Tongue (tissue), 3 donors: ENCODE measurements at places on chromosomes 1 and 21. TPM values are rescaled to one million over a fixed set of nuclear protein-coding genes. Genes with fewer than 3 reads are reported as not detected.

DNA sequence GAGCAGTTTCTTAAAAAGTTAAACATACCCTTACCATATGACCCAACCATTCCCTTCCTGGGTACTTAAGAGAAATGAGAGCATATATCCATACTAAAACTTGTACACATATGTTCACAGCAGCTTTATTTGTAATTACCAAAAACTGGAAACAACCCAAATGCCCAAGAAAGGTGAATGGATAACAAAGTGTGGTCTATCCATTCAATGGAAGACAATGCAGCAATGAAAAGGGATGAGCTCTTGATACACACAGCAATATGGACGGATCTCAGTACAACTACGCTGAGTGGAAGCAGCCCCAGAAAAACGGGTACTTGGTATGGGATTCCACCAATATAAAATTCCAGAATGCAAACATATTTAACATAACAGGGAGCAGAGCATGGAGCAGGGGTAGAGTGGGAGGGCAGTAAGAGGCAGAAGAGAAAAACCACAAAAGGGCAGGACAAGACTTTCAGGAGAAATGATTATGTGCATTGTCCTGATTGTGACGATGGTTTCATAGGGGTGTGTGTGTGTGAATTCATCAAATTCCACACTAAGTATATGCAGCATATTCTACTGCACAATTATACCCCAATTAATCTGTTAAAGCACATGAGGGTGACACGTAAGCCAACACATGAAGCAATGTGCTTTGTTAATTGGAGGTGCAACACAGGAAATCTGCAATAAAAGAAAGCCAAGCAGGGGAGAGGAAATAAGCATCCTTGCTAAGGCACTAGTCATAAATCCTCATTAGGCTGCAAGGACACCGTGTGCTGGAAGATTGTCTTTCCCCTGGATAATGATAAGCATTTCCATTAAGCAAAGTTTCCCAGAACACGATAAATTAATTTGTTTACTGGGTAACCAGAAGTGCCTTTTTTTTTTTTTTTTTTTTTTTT is 113.1 kb upstream of the KRTAP19-8 start:
- no peak for DNase-seq

- no peak for DNase-seq
These were observed 6.0 kb upstream of the CITED4 start for GRCh38 chr1:40868051-40868723.

DNA sequence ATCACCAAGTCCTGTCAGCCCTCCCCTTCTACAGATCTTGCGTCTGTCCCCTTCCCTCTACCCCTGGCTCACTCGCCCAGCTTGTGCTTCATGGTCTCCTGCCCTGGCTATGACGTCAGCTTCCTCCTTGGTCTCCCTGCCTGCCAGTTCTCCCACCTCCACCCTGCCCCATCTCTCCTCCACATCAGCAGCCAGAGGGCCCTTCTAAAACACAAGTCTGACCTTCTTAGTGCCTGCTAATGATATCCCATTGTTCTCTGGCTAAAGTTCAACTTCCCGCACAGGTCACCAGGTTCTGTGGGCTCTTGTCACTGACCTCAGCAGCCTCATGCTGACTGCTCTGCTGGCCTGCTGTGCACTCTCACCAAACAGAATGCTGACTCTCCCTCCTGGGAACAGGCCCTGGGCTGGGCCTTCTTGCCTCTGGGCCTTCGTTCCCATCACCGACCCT is 24.7 kb upstream of the MYCL start:
- no peak for DNase-seq

DNA sequence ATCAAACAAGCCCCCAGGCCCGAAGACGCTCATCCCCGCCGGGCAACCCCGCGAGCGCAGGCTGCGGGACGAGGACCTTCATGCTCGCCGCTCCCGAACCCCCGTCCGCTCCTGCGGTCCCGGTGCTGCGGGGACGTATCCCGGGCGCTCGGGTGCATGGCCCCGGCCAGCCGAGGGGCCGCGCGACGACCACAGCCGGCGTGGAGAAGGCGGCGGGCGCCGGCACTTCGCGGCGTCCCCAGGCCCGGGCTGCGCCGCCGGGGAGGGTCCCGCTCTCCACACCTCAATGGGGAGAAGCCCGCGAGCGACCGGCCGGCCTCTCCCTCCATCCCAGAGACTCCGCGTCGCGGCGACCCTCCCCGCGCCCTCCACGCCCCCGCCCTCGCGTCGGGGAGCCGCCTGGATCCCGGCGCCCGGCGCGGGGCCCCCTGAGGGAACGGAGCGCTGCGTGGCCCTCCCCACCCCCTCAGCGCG is 401 bp downstream of the ERRFI1 start:
- DNase-seq = no peak

DNA sequence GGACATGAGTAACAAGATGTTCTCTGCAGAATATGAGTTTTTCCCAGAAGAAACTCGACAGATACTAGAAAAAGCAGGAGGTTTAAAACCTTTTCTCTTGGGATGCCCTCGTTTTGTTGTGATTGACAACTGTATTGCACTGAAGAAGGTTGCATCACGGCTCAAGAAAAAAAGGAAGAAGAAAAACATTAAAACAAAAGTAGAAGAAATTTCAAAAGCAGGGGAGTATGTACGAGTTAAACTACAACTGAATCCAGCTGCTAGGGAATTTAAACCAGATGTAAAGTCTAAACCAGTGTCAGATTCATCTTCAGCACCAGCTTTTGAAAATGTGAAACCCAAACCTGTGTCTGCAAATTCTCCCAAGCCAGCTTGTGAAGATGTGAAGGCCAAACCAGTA is 92.5 kb downstream of the TTC3 start:
- DNase-seq = no peak

- peak; percentile 95 for DNase-seq
These were observed 360 bp upstream of the PRDX6 start for GRCh38 chr1:173476665-173477285.

GRCh38 chr1:169692756-169693460 is 18.5 kb downstream of the SELL start:
- DNase-seq = no peak

GRCh38 chr1:83860490-83861221 is 138.3 kb downstream of the TTLL7 start:
- DNase-seq = peak; percentile 76

DNA sequence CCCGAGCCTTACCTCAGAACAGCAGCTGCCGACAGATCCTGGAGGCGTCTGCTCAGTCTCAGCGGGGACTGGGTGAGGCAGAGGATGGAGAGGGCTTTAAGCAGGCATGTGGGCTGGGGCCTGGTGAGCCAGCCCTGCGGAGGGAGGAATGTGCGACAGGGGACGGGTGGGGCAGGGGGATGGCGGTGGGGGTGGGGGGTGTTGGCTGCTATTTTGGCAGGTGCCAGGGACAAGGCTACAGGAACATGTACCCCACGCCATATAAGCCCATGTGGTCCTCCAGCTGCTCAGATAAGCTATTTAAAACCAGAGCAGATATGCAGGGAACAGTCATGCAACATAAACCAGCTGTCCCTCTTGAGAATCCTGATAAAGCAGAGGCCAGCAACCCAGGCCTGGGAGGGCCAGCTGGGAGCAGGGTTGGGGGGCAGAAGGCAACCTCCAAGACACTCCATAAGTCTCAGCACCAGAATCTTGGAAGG is at the start of gene TNNT2:
Gene TNNT2, minus strand, starts transcription at position 70 of the 482 bp plus-strand sequence. CDS start 4,426 bp downstream, outside the sequence.
- peak; percentile 91 for DNase-seq

- no peak for DNase-seq
These were observed 168.6 kb upstream of the FGGY start for GRCh38 chr1:59128239-59128736.

GRCh38 chr21:44413566-44414290 is 41.6 kb upstream of the LRRC3 start:
- DNase-seq = no peak

GRCh38 chr21:42411891-42412635 is 8.4 kb downstream of the UBASH3A start:
- no peak for DNase-seq

- DNase-seq = no peak
These were observed 19.9 kb downstream of the ZNF648 start for GRCh38 chr1:182041615-182042014.

DNA sequence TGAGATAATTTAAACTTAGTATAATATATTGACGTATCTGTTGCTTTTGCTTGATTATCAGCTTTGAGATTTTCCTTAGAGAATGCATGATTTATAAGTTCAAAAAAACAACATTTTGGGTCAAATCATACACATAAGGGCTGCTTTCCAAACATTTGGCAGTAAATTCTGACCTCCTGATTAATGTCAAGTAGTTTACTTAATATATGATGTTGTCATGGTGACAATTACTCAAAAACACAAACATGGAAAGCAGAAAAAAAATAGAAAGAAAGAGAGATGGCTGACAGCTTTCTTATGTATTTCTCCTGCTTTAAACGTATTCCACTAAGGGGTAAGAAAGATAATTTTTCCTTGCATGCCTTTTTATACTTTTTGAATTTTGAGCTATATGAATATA is 258.2 kb upstream of the C1orf105 start:
- DNase-seq = peak; percentile 77

DNA sequence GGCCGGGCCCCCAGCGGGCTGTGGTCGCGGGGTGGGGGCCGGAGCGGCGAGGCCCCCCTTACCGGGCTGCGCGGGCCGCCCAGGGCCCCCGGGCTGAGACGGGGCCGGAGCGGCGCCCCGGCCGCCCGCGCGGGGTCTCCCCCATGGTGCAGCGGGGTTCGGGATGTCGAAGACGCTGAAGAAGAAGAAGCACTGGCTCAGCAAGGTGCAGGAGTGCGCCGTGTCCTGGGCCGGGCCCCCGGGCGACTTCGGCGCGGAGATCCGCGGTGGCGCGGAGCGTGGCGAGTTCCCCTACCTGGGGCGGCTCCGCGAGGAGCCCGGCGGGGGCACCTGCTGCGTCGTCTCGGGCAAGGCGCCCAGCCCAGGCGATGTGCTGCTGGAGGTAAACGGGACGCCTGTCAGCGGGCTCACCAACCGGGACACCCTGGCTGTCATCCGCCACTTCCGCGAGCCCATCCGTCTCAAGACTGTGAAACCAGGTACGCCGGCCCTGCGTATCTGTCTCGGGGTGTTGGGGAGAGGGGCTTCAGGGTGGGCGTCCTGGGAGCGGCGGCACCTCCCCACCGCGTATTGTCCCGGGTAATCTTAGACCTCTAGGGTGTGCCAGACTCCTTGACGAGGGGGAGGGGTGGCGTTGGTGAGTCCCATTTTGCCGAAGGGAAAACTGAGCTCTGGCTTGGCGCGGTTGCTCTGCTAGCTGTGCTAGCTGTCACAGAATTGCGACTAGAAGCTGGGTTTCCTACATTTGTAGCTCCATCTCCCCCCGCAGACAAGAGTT is 745 bp downstream of the MAGI3 start:
- DNase-seq = peak; percentile 44

- peak; percentile 16 for DNase-seq
These were observed 1.8 kb downstream of the CDKN2C start for GRCh38 chr1:50971748-50972305.

GRCh38 chr1:227325156-227325555 is 6.9 kb upstream of the CDC42BPA start:
- DNase-seq = no peak

DNA sequence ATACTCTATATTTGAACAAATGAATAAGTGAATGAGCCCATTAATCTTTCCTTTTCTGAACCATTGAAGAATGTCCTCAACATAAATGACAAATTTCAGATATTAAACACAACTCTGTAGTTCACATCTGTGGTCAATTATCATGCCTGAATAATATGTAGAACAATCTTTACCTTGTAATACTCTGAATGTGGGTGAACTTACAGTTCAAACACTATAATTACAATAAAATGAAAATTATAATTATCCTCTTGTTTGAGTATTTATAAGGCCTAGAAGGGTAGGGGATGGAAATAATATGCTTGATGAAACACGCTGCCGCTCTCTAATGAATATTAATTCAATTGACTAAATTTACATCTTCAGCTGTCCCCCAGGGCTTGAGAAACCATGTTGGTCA is 8.7 kb upstream of the SFPQ start:
- DNase-seq = no peak

DNA sequence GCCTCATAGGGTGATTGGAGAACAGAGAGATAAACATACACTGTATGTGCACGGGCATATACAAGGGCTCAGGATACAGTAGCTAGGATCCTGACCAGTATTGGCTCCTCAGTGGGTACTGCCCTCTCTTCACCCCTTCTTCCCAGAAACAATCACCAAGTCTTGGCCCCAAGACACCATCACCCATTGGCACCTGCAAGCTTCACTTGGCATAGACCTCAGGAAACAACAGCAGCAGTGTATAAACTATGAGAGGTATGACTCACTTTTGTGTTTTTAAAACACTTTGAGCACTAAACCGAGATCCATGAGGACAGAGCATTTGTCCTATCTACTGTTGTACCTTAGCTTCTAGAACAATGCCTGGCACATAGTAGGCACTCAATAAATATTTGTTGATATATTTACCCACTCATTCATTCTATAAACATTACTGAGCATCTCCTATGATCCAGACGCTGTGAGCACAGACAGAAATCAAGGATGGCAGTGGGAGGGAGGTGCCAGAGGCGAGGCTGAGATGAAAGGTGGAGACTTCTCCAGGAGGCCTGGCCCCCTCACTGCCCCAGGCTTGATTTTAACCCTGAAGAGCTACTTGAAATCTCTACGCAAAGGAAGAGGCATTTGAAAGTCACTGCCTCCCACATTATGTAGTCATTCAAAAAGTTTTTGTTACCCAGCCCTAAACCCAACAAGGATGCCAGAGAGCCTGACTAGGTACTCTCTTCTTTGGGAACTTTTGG is 95.2 kb downstream of the CAMK2N1 start:
- DNase-seq = no peak

DNA sequence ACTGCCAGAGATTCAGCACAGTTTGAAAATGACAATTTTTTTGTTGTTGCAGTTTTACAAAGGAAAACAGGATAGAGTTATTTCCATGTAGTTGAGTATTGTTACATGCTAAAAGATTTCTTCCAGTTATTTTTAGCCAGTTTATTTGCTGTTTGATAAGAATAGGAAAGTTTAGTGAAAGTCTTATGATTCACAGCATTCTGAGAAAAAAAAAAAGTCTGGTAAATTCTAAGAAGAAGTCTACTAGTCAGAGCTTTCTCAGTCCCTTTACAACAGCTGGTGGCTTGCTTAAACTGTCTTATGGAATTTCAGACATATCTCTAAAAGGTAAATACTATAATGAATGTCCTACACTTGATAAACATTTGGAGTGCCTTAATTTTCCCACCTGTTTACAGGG is 341.7 kb downstream of the DSCAM start:
- DNase-seq = no peak

DNA sequence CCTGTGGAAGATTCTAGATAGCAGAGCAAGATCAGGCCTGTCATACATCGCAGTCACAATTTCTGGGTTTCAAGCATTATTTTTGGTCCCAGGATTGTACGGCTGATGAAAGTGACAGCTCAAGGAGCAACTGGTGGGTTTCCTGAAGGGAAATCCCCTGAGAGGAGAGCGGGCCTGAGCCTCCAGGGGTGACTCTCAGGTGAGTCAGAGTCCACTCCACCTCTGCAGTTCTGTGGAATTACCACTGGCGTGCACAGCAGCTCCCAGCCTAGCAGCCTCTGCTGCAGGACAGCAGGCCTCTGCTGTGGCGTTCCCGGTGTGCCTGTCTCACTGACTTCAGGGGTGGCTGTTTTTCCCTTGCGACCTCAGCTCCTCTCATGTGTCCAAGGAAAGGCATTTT is 24.4 kb downstream of the SLC66A1 start:
- no peak for DNase-seq

Gene RC3H1
- 31.4 TPM for total RNA-seq

Gene PIGR
- 4.2 TPM for total RNA-seq

Gene VAV3
- 39.8 TPM for total RNA-seq

Gene FAM163A
- 0.21 TPM for total RNA-seq

Gene S100A4
- 160 TPM for total RNA-seq

Gene FBXO2
- 1.5 TPM for total RNA-seq

Gene IGSF5
- 0.82 TPM for total RNA-seq

Gene FCRLA
- 1.4 TPM for total RNA-seq

Gene AMY1A
- not detected for total RNA-seq

Gene GPR52
- 3.9 TPM for total RNA-seq

Gene S100A7A
- not detected for total RNA-seq

Gene MROH9
- not detected for total RNA-seq
